Spleen (tissue), 13 donors: ENCODE measurements at places on chromosomes 2 and 18. TPM values are rescaled to one million over a fixed set of nuclear protein-coding genes. Genes with fewer than 3 reads are reported as not detected.

The COL5A2 gene
- 12.6 TPM for total RNA-seq

The RESP18 gene
- total RNA-seq = not detected

DNA sequence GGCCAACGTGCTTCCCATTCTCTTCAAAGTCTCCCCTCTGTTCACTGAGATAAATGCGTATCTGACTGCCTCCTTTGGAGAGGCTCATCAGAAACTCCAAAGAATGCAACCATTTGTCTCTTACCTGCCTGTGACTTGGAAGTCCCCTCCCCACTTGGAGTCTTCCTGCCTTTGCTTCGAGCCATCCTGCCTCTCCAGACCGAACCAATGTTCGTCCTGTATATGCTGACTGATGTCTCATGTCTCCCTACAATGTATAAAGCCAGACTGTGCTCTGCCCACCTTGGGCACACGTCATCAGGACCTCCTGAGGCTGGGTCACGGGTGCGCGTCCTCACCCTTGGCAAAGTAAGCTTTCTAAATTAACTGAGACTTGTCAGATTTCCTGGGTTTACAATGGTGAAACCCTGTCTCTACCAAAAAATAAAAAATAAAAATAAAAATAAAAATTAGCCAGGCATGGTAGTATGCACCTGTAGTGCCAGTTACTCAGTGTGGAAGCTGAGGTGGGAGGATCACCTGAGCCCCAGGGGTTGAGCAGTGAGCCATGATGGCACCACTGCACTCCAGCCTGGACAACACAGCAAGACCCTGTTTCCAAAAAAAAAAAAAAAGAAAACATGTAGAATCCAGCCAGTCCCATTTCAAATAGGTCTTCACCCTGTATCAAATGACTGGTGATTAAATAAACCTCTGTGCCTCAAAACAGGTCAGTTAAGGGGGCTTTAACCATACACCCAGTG, 29.0 kb downstream of the HDLBP start:
- no peak for DNase-seq
- peaks cover 37% of the 10 kb centered on the region for H3K4me1 ChIP-seq
- no peak overlapping the region for H3K27ac ChIP-seq
- no peak overlapping the region for H3K4me3 ChIP-seq

- no peak for DNase-seq
- H3K36me3 ChIP-seq = no peaks in the 10 kb centered on the region
- H3K27ac ChIP-seq = no peak overlapping the region
Observed at GRCh38 chr2:235183786-235184185, 232.0 kb downstream of the SH3BP4 start.

- DNase-seq = no peak
- peaks cover 76% of the 10 kb centered on the region for H3K27me3 ChIP-seq
- H3K4me1 ChIP-seq = peaks cover 51% of the 10 kb centered on the region
- no peaks in the 10 kb centered on the region for H3K36me3 ChIP-seq
- peak overlapping the region; percentile 59 for H3K4me3 ChIP-seq
Observed at GRCh38 chr18:907115-907884, 2.6 kb downstream of the ADCYAP1 start.

- H3K27ac ChIP-seq = no peak overlapping the region
- H3K27me3 ChIP-seq = no peaks in the 10 kb centered on the region
- H3K36me3 ChIP-seq = no peaks in the 10 kb centered on the region
- peaks cover 65% of the 10 kb centered on the region for H3K4me1 ChIP-seq
- no peak for DNase-seq
- no peak overlapping the region for H3K4me3 ChIP-seq
Observed at GRCh38 chr2:233352141-233352842, 2.0 kb upstream of the DGKD start.

GRCh38 chr18:12963069-12963468, 15.3 kb downstream of the SEH1L start:
- peaks cover 86% of the 10 kb centered on the region for H3K36me3 ChIP-seq
- no peaks in the 10 kb centered on the region for H3K27me3 ChIP-seq
- no peaks in the 10 kb centered on the region for H3K4me1 ChIP-seq
- H3K4me3 ChIP-seq = no peak overlapping the region
- DNase-seq = no peak
- no peak overlapping the region for H3K27ac ChIP-seq

GRCh38 chr2:207156451-207157161, 9.1 kb downstream of the KLF7 start:
- H3K4me1 ChIP-seq = peaks cover 76% of the 10 kb centered on the region
- H3K27ac ChIP-seq = no peak overlapping the region
- no peak overlapping the region for H3K4me3 ChIP-seq
- H3K36me3 ChIP-seq = no peaks in the 10 kb centered on the region

- peak overlapping the region; percentile 80 for H3K4me3 ChIP-seq
- no peaks in the 10 kb centered on the region for H3K36me3 ChIP-seq
- H3K27ac ChIP-seq = peak overlapping the region; percentile 96
- no peaks in the 10 kb centered on the region for H3K27me3 ChIP-seq
- DNase-seq = no peak
Observed at GRCh38 chr2:224586127-224586695, 1.0 kb upstream of the CUL3 start.
